ENCODE measurements at places on chromosomes 11 and 22. TPM values are rescaled to one million over a fixed set of nuclear protein-coding genes. Genes with fewer than 3 reads are reported as not detected.

Gene SLC5A4
- total RNA-seq = not detected

Gene SHANK2
- not detected for total RNA-seq

Gene C11orf21
- 2.2 TPM for total RNA-seq

Gene C22orf23
- not detected for total RNA-seq

Gene EXPH5
- 4.1 TPM for total RNA-seq

All from activated CD8-positive, alpha-beta T cell treated with anti-CD3 and anti-CD28 coated beads for 36 hours (primary cell).